Activated T-cell treated with anti-CD3 and anti-CD28 coated beads, Interleukin-2, amount 50 U/mL, for 24 hours (primary cell): ENCODE measurements at places on chromosomes 11 and 22.

GRCh38 chr11:67408437-67409200 lies 4.7 kb downstream of the TBC1D10C start:
- H3K27ac ChIP-seq: peak overlapping the region; percentile 94
- peaks cover 63% of the 10 kb centered on the region for H3K36me3 ChIP-seq
- DNase-seq: peak; percentile 63
- no peaks in the 10 kb centered on the region for H3K27me3 ChIP-seq
- peaks cover 88% of the 10 kb centered on the region for H3K4me1 ChIP-seq

DNA sequence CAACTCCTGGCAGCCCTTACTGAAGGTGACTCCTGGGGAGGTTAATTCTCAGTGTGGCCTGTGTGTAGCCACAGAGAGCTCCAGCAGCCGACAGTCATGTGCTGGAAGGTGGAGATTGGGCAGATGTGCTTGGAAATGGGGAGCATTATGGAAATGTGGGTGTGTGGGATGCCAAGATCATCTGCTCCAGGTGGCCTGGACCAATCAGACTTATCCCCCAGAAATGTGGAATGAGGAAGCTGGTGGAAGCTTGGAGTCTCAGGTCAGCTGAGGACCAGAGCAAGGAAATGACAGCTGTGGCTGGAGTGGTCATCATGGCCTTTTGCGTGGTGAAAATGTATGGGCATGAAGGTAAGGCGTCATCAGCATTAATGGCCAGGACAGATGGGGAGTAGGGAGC lies 234.0 kb downstream of the MIAT start:
- H3K4me3 ChIP-seq: no peak overlapping the region
- peaks cover 17% of the 10 kb centered on the region for H3K27me3 ChIP-seq
- H3K4me1 ChIP-seq: peaks cover 11% of the 10 kb centered on the region

GRCh38 chr22:28514321-28514821 lies 165.3 kb downstream of the TTC28 start:
- no peak overlapping the region for H3K4me3 ChIP-seq
- H3K27ac ChIP-seq: no peak overlapping the region
- no peak for DNase-seq

DNA sequence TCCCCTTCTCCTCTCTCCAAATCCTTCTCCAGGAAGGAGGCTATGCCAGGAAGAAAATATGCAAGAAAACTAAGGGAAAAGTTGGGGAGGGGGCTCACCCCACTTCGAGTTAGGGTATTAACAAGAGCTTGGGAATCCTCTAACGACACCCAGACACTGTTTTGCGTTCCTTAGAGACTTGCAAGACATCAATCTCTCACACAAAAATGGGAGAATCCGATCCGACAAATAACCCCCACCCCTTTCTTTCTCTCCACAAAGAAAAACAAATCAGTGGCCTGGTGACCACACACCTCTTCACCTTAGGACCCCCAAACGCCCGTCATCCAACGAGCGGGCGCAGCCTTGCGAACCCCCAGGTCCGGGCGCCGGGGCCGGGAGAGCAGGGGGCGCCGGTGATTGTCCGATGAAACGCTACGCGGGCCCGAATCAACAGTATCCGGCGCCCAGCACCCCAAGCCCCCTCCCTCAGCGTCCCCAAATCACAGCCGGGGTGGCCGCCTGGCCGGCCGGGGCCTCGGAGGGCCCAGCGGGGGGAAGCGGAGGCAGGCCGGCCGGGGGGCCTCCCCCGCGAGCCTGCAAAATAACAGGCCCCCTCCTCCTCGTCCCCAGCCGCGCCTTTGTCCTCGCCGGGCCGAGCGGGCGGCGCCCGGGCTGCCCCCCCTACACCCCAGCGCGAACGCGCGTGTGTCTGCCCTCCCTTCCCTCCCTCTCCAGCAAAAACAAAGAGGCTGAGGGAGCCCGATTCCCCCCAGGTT lies 690 bp downstream of the CSNK1E start:
- H3K27ac ChIP-seq: peak overlapping the region; percentile 91
- peaks cover 43% of the 10 kb centered on the region for H3K36me3 ChIP-seq
- H3K4me1 ChIP-seq: peaks cover 53% of the 10 kb centered on the region
- H3K27me3 ChIP-seq: no peaks in the 10 kb centered on the region

DNA sequence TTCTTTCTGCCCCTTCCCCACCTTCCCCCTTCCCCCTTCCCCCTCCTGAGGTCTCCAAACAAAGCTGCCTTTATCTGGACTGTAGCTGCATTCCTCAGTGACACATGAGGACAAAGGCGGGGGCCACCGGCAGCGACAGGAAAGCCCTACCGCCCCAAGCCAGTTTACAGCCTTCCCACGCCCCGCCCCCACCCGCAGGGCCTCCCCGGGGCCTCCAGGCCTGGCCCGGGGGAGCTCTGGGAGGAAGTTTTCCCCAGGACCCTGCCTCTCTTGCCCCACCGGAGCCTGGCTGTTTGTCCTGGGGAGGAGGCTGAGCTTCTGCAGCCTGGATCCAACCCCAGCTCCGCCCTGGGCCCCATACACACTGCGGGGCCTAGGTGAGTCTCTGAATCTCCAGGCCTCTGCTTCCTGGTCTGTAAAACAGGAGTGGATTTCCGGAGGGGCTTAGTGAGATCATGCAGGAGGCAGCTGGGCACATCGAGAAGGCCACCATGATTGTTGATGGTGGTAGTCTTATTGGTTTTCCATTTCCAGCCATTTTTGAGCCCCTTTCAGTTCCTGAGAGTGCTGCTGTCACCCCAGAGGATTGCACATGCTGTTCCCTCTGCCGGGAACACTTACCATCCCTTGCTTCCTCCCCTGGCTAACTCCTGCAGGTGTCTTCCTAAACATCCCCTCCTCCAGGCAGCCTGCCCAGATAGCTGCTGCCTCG lies 130.7 kb downstream of the MN1 start:
- H3K4me3 ChIP-seq: no peak overlapping the region
- DNase-seq: no peak
- peaks cover 43% of the 10 kb centered on the region for H3K27me3 ChIP-seq
- no peaks in the 10 kb centered on the region for H3K4me1 ChIP-seq
- no peak overlapping the region for H3K27ac ChIP-seq
